ENCODE measurements at places on chromosomes 16 and 17.

DNA sequence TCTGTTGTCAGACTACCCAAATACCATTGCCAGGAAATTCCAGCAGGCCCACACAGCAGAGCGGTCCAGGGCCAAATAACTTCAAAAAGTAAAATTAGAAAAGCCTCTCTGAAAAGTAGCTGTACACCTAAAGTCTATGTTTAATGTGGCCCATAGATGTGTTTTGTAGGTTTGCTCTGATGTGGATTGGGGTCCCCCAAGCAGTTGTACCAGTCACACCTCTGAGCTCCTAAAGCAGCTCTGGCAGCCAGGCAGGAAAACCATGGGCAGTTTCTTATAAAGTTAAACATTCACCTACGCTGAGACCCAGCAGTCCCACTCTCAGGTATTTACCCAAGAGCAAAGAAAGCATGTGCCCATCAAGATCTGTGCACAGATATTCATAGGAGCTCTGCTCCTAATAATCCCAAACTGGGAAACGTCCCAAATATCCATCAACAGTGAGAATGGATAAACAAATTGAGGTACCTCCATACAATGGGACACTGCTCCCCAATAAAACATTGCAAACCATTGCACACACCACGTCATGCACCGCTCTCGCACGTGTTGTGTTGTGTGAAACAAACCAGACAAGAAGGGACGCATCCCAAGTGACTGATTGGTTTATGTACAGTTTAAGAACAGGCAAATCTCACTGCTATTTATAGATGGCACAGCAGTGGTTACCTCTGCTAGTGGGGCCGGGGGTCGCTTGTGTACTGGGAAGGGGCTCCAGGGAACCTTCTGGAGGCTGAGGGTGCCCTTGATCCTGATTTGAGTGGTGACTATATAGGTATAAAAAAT, 15.8 kb upstream of the PRM1 start:
- DNase-seq = no peak

GRCh38 chr17:42898147-42898811, 2.3 kb upstream of the G6PC1 start:
- no peak for DNase-seq

- DNase-seq = no peak
Observed at GRCh38 chr16:17304491-17305119, 166.2 kb downstream of the XYLT1 start.

GRCh38 chr17:18280766-18281371, 20.4 kb downstream of the MIEF2 start:
- no peak for DNase-seq

- DNase-seq = no peak
Observed at GRCh38 chr17:3796110-3796821, 4.7 kb downstream of the ITGAE start.

Data from brain pericyte (primary cell).